Fibroblast of mammary gland (primary cell): ENCODE measurements at places on chromosomes 4 and X.

DNA sequence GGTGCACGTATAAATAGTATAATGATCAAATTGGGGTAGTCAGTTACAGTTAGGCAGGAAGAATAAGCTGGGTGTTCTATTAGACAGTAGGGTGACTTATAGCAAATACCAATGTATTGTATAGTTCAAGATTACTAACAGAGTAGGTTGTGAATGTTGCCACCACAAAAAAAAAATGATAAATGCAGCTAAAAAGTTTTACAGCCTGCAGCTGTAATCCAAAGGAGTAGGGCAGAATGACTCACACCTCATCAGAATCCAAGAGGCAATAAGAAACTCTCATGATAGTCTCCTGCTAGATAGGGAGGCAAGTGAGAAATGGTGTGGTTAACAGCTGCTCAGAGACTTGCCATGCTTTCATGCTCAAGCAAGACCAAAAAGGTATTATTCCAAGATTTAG, 19.6 kb upstream of the TCEAL4 start:
- peak; percentile 70 for DNase-seq

- DNase-seq: peak; percentile 65
Measured at GRCh38 chr4:70183168-70183939, 12.2 kb upstream of the ODAM start.

DNA sequence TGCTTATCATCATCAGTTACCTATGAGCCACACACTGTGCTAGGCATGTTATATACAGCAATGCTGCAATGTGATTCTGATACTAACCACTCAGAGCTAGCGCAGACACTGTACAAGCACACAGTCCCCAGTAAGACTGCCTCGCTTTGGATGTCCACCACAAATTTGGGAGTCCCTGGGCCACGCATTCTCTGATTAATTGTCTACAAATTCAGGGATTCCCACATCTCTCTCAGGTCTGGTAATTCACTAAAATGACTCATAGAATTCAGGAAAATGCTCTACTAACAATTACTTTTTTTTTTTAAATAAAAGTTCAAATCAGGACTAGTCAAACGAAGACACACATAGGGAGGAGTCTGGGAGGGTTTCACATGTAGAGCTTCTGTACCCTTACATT, 652.1 kb upstream of the AADAT start:
- DNase-seq: peak; percentile 8

DNA sequence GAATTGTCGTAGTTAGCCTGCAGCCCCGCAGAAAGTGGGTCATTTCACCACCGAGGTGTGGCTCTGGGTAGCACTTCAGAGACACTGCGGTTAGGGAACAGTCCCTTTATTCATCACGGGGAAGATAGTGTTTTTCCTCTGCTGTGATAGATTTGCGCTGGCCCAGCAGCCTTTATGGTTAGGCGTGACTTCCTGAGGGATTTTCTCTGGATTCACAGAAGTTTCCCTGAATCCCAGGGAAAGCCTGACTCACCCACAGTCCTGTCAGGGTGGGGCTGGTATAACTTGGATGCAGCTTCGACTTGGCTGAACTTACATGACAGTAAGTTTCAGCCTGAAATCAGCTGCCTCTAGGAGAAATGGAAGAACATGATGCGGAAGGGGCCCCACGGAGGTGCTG, 196.3 kb upstream of the HHIP start:
- DNase-seq: peak; percentile 72

- no peak for DNase-seq
Measured at GRCh38 chr4:38832206-38832605, 24.4 kb downstream of the TLR6 start.

GRCh38 chr4:184448821-184449220, 25.5 kb downstream of the IRF2 start:
- peak; percentile 76 for DNase-seq

DNA sequence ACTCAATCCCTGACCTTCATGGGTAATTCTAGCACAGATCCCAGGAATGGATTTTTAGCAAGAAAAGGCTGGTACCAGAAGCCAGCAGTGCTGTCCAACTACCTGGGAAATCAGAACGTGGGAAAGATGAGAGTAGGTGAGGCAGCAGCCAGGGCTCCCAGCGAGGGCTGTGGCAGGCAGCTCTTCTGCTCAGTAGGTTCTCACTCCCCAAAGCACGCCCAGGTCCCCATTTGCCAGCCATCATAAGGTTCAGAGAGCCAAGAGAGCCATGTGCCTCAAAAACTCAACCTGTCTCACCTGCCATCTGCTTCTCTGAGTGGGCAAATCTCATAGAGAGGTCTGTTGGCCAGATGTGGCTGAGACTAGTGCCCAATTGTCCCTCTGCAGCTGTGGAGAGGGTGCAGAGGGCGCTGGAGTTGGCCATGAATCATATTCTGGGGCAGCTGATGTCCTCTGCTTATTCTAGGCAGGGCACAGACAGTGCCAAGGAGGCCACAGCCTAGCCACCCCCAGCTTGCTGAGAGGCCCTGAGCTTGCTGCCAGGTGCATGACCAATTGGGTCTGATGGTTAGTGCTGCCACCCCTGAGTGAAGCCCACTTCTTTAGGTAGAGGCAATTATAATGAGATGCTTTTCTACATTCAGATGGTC, 81.7 kb upstream of the GATB start:
- DNase-seq: no peak

GRCh38 chrX:1389181-1389992, 2.5 kb downstream of the SLC25A6 start:
- no peak for DNase-seq

DNA sequence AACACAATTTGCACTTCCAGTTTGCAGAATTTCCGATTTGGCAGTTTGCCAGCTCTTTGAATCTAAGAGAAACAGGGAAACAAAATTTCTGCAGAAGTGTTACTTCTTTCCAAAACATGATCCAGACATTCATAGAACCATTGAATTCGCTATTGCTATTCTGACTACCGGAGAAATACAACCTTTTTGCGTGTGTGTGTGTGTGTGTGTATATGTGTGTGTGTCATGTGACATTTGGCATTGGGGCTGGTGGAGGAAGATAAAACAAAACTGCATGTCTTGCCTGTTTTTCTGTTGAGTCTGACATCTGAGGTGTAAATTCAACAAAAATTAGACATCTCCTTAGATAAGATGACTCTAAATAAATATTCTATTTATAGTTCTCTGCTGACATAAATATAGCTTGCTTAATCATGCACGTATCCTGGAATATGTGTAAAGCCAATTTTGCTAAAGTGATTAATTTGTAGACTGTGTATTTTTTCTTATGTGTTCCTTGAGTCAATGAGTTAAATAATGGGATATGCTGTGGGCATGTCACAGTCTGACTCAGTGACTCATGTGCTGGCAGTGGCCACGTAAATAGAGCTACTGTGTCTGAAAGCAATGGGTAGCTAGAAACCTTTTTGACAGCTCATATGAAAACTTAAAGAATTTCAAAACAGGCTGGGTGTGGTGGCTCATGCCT, 98.9 kb downstream of the HPGD start:
- peak; percentile 89 for DNase-seq

DNA sequence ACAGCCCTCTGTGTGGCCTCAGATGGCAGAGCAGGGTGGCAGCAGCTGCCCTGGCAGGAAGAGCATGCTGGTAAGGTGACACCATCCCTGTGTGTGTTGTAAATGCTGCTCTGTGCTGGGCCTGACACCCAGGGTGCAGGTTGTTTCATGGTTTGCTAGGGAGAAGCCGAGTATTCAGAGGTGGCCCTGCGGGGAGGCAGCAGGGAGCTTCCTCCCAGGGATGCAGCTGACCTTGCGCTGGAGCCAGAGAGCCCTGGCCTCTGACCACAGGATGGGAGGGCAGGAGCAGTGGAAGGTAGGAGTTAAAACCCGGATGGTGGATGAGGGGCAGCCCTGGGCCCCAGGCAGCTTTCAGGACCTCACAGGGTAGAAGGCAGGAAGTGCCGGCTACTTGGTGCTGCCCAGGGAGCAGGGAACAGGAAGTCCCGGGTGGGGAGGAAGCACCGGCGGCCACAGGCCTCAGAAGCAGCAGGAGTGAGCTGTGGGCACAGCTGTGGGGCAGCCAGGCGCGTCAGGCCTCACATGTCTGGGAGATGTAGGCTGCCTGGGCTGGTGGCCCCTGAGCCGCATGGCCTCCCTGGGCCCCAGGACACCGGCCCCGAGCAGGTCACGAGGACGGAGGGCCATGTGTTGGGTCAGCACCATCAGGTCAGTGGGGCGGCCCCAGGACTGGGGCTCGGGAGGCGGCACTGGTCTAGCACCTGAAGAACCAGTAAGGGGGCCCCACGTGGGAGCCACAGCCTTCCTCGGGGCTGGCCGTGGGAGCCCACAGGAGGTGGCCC, 19.1 kb downstream of the SH3BP2 start:
- DNase-seq: peak; percentile 70

DNA sequence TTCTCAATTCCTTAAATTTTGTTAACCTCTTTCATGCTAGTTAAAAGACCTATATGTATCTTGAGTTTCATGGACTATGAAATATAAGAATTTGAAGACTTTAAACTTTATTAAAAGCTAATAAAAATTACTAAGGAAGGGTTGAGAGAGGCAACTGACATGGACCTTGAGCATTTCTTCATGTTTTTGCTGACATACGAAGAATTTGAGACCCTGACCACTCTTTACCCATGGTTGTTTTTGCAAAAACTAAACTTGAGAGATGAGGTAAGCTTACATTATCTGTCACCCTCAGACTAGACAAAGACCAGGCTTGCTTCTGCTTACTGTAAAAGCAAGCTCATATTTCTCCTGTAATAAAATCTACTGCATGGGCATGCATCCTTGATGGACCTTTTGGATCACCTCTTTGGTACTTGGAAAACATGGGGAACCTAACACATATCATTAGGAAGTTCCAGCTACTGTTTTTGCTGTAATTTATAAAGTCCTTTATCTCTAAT, 338.2 kb upstream of the PABPC4L start:
- DNase-seq: no peak

DNA sequence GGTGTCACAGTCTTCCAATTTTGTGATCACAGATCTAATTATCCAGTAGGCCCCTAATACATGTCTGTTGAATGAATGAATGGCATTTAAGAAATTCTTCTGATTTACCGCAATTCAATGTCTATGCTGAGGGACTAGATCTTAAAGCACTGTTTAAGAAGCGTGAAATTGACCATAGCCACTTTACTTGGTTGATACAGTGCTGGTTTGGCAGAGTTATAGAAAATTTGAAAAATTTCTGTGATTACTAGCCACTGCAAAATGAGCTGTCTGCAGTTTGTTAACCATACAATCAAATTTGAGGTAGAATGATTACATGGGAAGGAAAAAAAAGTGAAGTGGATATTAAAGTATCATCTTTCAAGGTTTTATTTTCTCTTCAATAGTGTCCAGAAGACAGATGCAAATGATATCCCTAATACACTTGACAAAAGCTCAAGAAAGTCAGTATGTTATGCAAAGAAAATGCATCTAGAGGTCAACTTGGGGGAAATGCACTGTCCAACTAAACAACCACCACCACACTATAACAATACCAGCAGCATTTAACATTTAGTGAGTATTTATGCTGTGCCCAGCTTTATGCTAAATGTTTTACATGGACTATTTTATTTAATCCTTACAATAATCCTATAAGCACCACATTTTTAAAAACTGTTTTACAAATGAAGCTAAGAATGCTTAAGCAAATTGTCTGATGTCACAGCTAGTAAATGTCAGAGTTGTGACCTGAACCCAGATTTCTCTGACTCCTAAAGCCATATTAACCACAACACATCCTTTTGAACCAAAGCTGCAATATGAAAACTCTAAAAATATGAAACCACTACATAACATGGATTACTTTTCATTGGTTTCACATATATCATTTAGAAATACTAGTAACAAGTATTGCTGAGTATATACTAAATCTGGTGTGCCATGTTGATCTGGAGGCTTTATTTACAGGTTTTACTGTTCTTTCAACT, 217.9 kb upstream of the MAB21L2 start:
- DNase-seq: no peak

GRCh38 chrX:149004936-149005335, 500.2 kb downstream of the IDS start:
- no peak for DNase-seq

- peak; percentile 33 for DNase-seq
Measured at GRCh38 chr4:176833400-176834175, 40.9 kb upstream of the VEGFC start.

DNA sequence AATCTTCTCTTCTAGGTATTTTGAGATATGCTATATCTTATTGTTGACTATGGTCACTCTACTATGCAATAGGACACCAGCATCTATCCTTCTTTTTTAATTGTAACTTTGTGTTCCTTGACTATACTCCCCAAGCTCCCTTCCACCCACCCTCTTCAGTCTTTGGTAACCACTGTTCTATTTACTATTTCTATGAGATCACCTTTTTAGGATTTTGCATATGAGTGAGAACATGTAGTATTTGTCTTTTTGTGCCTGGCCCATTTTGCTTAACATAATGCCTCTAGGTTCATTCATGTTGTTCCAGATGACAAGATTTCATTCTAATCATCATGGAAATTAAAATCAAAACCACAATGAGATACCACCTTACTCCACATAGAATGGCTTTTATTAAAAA, 63.3 kb upstream of the BANK1 start:
- no peak for DNase-seq

DNA sequence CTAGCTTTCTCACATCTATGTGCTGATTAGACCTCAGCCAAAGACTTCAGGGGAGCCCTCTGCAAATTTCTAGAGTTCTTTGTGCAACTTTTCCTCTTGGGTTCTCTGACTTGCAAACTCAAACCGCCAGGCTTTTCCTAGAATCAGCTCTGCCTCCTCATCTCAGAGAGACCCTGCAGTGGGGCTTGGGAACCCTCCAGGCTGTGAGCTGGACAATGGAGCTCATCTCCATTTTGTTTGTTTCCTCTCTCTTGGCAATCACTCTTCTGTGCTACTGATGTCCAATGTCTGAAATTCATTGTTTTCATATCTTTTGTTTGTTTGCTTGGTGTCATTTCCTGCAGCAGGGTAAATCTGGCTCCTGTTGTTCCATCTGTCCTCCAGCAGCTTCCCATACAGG, 33.0 kb downstream of the GYPB start:
- no peak for DNase-seq

DNA sequence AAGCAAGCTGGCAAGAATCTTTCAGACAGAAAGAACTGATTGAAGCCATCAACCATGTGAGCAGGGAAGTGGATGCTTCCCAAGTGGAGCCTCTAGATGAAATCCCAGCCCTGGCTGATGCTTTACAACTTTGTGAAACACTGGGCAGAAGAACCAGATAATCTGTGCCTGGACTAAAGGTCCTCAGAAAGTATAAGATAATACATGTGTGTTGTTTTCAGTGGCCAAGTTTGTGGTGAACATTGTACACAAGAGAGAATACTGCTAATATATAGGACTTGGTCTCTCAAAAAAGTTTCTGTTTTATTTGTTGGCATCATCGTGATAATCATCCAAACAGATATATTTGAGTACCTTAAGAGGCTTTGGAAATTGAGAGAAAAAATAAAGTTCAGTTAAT, 1367.8 kb upstream of the IGFBP7 start:
- DNase-seq: no peak

GRCh38 chr4:153261914-153262313, 57.7 kb downstream of the TRIM2 start:
- DNase-seq: no peak

- DNase-seq: peak; percentile 20
Measured at GRCh38 chr4:142567620-142568451, 278.3 kb downstream of the INPP4B start.
